ENCODE measurements at places on chromosomes 6 and 20.

GRCh38 chr6:116767715-116768114, 2.2 kb upstream of the FAM162B start:
- no peak for DNase-seq

DNA sequence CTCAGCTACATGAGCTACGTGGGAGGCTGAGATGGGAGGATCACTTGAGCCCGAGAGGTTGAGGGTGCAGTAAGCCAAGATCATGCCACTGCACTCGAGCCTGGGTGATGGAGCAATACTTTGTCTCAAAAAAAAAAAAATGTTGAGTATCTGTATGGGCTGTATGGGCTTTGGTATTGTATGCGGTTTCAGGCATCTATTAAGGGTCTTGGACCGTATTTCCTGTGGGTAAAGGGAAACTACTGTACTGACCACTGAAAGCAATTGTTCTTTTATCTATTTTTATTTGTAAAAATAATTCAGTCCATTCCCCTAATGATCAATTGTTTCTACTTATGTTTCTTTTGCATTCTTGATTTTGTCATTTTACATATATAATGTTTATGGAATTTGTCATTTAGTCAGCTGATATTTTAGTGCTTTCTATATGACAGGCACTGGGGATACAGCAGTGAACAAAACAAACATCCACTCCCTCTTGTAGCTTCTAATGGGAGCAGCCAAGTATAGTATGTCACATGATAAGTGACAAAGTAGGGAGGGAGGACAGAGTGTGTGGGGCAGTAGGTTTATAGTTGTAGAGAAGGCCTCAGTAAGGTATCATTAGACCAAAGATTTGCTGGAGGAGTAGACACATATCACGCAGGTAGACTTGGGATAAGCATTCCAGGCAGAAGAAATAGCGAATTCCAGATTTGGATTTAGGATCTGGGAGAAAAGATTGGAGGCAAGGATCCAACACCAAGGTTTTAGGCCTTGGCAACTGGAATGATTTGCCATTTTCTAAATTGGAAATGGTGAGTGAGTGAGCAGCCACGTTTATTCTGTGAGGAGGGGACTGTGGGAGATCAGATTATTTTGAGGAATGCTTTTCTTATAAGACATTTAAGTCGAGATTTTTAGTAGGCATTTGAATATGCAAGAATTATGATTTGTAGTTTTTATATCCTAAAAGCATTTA, 6.0 kb downstream of the PCMT1 start:
- no peak for DNase-seq

GRCh38 chr6:109579361-109579760, 96.3 kb upstream of the ZBTB24 start:
- DNase-seq = no peak

DNA sequence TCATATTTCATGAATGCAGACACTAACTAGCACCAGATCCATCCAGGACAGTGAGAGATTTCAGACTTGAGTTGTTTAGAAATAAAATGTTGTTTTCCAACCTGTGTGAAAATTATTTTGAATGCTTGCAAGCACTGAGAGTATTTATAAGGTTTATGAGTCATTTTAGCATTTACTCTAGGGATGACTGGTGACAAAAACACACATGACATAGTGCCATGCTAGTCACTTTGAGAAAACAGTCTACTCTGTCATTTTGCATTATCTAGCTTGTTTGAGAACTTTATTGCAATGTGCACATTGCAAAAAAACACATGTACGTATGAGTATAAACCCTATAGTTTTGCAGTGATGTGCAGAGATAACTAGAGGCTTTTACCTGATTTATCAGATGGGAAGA, 456.6 kb downstream of the LMBRD1 start:
- no peak for DNase-seq

DNA sequence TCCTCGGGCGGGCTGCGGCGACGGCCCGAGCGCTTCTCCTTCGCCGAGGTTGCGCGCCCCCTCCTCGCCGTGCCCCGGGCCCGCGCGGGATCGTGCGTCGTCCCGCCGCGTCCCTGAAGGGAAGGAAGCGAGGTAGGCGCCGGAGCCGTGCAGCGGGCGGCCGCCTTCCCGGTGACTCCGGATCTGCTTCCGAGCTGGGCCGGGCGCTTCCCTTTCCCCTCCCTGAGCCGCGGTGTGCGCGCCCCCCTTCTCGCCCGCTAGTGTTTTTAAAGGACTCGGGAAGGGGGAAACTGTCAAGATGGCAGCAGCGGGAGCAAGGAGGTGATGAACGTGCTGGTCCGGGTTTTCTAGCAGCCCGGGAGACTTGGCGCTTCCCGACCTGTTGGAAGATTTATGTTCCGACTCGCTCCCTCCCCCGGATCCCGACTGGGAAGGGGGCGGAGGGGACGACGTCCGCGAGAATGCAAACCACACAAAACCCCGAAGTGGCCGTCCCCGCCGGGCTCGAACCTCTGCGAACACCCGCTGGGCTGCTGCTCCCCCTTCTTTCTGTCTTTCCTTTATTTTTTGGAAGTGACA, 744 bp upstream of the FOXO3 start:
- DNase-seq = peak; percentile 67

DNA sequence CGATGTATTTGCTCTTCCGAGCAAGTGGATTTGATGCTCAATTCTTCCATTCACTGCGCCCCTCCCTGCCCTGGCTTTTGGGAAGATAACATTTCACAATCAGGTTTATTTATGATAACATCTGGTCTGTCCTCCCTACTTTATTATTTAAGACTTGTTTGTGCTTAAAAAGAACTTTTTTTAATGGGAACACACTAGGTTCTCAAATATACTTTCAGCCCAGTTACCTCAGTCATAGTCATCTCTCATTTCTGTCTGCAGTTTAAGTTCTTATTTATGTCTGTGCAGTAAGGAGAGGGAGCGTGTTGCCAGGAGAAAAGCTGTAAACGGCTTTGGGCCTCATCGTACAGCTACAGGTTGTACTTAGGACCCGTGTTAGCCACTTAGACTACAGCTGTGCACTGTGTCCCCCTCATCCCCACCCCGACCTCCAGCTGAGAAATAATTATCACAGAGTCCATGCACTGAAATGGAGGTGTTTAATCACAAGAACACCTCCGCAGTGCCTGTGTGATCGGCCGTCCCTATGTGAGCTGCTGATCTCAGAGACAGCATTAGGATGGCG, 99.3 kb downstream of the RPP40 start:
- DNase-seq = no peak

- DNase-seq = no peak
Measured at GRCh38 chr6:34597605-34598353, 41.6 kb upstream of the SPDEF start.

DNA sequence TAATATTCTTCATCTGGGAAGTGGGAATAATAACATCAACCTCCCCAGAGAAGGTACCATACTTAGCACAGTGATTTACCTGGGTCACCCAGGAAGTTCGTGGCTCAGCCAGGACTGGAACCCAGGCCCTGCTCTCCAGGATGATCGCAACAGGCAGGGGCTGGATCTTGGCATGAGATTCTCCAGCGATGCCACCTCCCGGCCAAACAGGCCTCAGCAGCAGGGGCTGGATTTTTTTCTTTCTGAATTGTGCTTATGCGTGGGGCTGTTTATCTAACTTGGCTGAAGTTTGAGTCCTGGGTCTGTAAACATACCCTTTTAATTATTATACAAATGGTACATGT, 129.5 kb upstream of the PTPN1 start:
- DNase-seq = peak; percentile 73

- DNase-seq = no peak
Measured at GRCh38 chr6:5121479-5121878, 36.3 kb downstream of the PPP1R3G start.

- peak; percentile 72 for DNase-seq
Measured at GRCh38 chr6:137571854-137572253, 77.7 kb upstream of the OLIG3 start.
